Neural cell (in vitro differentiated cells): ENCODE measurements at places on chromosomes 1 and 21. TPM values are rescaled to one million over a fixed set of nuclear protein-coding genes. Genes with fewer than 3 reads are reported as not detected.

SERPINC1 gene
- polyA plus RNA-seq, result not detected in 2 replicates

AUNIP gene
- 0.48 TPM in 1 of 2 replicates, not detected in the other for polyA plus RNA-seq

TTC22 gene
- not detected in 2 replicates for polyA plus RNA-seq

THEM5 gene
- polyA plus RNA-seq, result not detected in 2 replicates

SH2D1B gene
- not detected in 2 replicates for polyA plus RNA-seq

LHX4 gene
- polyA plus RNA-seq, result not detected in 2 replicates

RHBG gene
- not detected in 2 replicates for polyA plus RNA-seq

RC3H1 gene
- polyA plus RNA-seq, result 11.1 and 12.8 TPM in 2 replicates

BCAN gene
- 0.58 TPM in 1 of 2 replicates, not detected in the other for polyA plus RNA-seq

LAMB3 gene
- 4.6 and 5.8 TPM in 2 replicates for polyA plus RNA-seq

KRTAP12-1 gene
- polyA plus RNA-seq, result not detected in 2 replicates

ETV3L gene
- not detected in 2 replicates for polyA plus RNA-seq

MXRA8 gene
- 0.92 and 1.7 TPM in 2 replicates for polyA plus RNA-seq

NTNG1 gene
- polyA plus RNA-seq, result 0.40 TPM in 1 of 2 replicates, not detected in the other

KIAA1614 gene
- polyA plus RNA-seq, result 0.50 and 1.4 TPM in 2 replicates

ZNF692 gene
- polyA plus RNA-seq, result 183 and 255 TPM in 2 replicates

DCLRE1B gene
- 7.3 and 8.7 TPM in 2 replicates for polyA plus RNA-seq

BGLAP gene
- 1.9 and 2.5 TPM in 2 replicates for polyA plus RNA-seq

RUNX1 gene
- polyA plus RNA-seq, result not detected in 2 replicates

DNASE2B gene
- polyA plus RNA-seq, result 26.1 and 27.9 TPM in 2 replicates

CFHR5 gene
- polyA plus RNA-seq, result not detected in 2 replicates

RBM11 gene
- polyA plus RNA-seq, result 17.1 and 20.0 TPM in 2 replicates

MAB21L3 gene
- polyA plus RNA-seq, result not detected in 2 replicates

BRDT gene
- polyA plus RNA-seq, result not detected in 2 replicates

RBP7 gene
- 0.56 TPM in 1 of 2 replicates, not detected in the other for polyA plus RNA-seq

CACHD1 gene
- polyA plus RNA-seq, result 11.1 and 12.7 TPM in 2 replicates

LAD1 gene
- polyA plus RNA-seq, result not detected in 2 replicates

VSIG8 gene
- polyA plus RNA-seq, result 0.37 TPM in 1 of 2 replicates, not detected in the other

FCRL5 gene
- not detected in 2 replicates for polyA plus RNA-seq

LINGO4 gene
- polyA plus RNA-seq, result not detected in 2 replicates

LMNA gene
- polyA plus RNA-seq, result 90.7 and 103 TPM in 2 replicates

CLEC20A gene
- polyA plus RNA-seq, result 0.78 TPM in 1 of 2 replicates, not detected in the other

E2F2 gene
- 0.16 and 0.50 TPM in 2 replicates for polyA plus RNA-seq

ADCY10 gene
- polyA plus RNA-seq, result 0.09 and 0.22 TPM in 2 replicates

NPPA gene
- polyA plus RNA-seq, result not detected in 2 replicates

ARTN gene
- polyA plus RNA-seq, result 1.4 and 2.2 TPM in 2 replicates

IFI44L gene
- polyA plus RNA-seq, result 0.10 TPM in 1 of 2 replicates, not detected in the other

CCSAP gene
- 55.6 and 66.7 TPM in 2 replicates for polyA plus RNA-seq

GJA8 gene
- polyA plus RNA-seq, result not detected in 2 replicates
